NCI-H345 (cell line): ENCODE measurements at places on chromosomes 2 and 18.

- DNase-seq, result no peak
Measured at GRCh38 chr2:201857326-201857725, 51.0 kb downstream of the CDK15 start.

DNA sequence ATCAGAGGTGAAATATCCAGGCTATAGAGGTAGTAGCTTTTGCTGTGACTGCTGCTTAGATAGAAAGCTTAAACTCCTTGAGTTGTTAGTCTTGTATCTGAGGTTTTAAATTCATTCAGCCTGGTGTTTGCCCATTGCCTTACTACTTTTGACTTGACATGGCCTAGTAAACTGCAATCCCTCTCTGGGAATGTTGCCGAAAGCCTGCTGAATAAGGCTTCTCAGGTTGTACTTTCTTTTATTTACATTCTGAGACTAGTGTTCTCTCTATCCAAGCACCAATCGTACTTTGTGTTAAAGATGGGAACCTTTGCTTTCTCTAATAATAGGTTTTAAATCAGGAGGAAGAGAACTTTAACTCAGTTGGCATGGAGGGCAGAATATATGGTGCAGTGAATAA lies 357.6 kb upstream of the CWC22 start:
- no peak for DNase-seq

DNA sequence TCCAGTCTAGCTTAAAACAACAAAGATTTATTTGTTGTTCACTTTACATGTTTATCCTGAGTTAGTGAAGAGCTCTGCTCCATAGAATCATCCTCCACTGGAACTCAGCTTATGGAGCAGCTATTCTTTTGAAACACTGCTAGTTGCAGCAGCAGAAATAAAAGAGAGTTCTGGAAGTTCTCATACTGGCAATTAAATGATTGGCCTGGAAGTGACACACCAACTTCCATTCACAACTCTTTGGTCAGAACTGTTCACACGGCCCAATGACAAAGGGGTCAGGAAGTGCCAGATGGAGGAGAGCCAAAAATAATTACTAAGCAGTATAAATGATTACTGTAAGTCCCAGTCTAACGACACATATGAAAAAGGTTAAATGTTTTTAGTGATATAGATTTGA lies 39.1 kb downstream of the FBXO11 start:
- DNase-seq, result no peak

DNA sequence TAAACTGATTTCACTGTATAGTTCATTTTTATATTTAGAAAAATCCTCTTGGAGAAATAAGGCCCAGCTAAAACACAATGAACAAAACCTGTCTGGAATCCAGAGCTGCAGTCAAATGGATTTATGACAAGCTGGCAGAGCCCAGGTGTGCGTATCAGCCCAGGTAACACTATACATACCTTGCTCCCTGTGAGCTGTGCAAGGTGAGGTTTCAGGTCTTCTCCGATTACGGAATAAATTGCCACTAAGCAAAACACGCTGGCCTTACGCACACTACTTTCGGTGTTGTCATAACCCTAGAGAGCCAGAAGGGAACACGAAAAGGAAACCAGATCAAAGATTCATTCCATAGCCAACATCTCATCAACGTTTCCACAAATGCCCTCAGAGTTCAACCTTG lies 61.9 kb upstream of the TFCP2L1 start:
- DNase-seq, result no peak

- DNase-seq, result no peak
Measured at GRCh38 chr2:42881732-42882131, 89.3 kb upstream of the HAAO start.
